ENCODE measurements at places on chromosomes 11 and 22.

DNA sequence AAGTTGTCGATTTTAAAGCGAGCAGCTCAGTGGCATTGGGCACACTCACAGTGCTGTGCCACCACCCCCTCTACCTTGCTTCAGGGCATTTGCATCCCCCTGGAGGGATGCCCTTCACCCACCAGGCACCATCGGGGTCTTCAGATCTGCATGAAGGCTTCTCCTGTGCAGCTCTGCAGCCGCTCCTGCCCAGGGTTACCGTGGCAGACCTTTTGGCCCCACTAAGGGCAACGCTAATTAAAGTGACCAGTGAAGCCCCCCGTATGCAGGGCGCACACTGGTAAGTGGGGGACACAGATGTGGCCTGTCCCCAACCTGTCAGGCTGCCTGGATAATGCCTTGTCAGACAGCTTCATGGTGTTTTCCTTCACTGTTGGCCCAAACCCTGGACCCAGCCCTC, 1117.7 kb downstream of the BRD1 start:
- DNase-seq: no peak

- no peak for DNase-seq
Observed at GRCh38 chr22:19199479-19199878, 20.9 kb upstream of the SLC25A1 start.

DNA sequence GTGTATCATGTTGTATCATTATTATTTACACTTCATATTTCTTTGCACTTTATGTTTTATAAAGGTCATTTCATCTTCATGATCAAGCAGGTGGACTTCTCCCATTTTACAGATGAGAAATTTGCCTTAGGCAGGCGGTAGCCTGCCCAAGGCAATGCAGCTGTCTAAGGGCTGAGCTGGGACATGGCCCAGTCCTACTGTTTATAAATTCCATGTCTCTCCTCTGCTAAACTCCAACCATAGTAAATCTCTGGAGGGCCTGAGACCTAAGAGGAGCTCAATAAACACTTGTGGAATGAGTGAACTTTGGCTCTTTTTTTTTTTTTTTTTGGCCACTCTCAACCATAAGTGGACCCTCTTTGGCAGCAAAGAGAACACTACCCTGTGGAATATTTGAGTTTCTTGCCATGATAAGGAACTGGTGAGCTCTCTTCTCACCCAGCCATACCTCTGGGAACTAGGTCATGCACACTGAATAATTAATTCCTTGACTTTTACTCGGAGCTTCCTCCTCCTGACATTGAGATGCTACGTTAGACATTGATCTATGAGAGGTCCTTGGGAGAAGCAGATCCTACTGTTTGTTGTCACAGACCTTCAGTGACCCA, 29.9 kb downstream of the MICAL2 start:
- DNase-seq: no peak

DNA sequence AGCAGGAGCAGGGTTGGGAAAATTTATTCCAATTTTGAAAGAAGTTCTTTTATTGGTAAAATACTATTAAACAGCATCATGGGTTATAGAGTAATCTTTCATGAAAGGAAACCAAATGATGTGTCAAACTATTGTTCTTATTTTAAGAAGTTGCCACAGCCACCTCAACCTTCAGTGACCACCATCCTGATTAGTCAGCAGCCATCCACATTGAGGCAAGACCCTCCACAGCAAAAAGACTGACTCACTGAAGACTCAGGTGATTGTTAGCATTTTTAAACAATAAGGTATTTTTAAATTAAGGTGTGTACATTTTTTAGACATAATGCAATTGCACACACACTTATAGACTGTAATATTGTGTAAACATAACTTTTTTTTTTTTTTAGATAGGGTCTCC, 3.7 kb upstream of the HEPHL1 start:
- DNase-seq: no peak

DNA sequence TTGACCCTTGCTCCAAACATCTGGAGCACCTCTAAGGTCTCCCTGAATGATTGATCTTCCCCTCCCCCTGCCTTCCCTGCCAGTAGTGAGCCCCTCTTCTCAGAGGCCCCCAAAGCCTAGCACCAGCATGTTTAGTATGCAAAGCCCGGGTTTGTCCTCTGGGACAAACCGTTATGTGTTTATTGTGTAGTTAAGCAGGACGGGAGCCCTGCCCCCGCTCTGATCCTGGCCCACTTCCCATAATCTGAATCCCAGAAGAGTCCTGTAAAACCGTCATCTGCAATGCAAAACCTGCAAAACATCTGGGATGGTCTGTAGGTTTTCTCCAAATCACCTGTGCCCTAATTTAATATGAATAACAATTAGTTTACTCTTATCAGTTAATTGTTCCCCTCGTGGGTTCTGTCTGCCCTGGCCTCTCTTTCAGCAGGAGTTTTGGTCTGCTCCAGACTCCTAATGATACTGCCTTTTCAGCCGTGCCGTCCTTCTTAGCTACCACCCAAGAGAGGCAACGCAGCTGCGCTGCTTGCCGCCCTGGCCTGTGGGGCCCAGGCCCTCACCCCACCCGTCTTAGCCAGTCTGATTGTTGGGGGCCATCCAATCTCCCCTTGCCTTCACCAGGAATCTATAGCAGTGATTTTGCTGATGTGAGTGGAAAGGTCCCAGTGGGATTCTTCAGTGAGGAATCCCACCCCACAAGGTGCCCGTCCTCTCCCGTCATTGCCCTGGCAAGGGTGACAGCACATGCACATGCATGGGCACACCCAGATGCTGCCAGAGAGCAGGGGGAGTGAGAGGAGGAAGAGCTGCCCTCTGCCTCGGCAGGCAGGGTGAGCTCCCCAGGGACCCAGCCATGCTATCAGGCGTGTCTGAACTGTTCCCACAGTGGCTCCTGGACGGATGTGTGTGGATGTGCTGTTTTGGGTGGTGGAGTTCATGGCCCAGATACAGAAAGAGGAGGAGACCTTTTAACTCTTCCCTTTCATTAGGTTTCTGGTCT, 3.0 kb upstream of the B3GAT1 start:
- DNase-seq: no peak

DNA sequence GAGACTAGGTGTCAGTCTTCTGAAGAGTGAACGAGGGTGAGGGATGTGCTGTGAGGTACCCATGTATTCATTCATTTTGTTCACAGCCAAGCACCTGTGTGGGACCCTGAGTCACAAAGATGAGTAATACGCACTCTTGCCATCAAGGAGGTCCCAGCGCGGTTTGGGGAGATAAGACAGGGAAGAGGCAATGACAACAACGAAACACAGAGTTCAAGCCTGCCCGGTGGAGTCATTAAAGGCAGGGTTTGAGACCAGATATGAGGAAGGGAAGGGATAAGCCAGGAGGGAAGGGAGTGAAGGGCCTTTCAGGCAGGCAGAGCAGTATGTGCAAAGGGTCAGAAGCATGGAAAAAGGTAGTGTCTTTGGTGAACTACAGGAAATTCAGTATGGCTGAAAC, 4.6 kb downstream of the DCHS1 start:
- no peak for DNase-seq

DNA sequence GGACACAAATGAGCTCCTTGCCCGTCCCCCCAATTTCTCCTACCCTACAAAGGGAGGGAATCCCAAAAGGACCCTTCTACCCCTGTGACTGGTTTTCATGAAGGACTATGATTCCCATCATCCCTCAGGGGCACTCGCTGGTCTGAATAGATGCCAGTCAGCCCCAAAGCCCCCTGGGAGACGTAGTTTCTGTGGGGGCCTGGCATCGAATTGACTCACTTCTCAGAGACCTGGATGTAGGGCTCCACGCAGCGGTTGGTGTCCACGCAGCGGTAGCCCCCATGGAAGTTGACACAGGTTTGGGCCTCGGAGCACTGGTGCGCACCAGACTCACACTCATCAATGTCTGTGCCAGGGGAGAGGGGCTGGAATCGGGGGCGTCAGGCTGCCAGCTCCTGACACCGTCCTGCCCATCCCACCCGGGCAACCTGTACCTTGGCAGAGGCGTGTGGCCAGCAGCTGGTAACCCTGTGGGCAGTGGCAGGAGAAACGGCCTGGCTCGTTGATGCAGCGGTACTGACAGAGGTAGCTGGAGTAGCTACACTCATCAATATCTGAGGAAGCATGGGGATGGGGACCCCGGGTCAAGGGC, 4.4 kb downstream of the EFEMP2 start:
- DNase-seq: no peak

DNA sequence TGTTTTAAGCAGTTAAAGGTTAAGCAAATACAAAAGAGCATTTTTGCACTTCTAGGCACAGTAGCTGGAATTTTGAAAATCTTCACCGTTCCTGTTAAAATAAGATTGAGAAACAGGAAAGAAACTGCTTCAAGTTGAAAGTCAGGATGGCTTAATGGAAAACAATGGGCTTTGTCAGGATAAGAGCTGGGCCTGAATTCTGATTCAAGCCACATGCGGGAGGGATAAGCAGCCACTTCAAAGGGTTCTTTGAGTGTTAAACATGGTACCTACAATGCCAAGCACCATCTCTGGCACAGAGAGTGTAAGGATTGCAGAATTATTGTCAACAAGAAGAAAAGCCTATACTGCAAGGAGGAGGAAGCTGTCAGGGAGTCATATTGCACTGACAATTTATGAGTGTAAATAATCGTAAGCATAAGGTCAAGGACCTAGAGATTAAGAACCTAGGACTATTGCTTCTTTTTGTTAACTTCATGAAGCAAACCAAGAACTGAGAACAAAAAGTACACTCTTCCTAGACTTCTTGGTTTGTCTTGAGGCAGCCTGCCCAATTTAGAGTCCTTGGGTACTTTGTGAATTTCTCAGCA, 32.5 kb downstream of the MPPED2 start:
- DNase-seq: no peak

Data from NCI-H187 (cell line).